Lung (tissue), 17 donors: ENCODE measurements at places on chromosomes 6 and 20.

DNA sequence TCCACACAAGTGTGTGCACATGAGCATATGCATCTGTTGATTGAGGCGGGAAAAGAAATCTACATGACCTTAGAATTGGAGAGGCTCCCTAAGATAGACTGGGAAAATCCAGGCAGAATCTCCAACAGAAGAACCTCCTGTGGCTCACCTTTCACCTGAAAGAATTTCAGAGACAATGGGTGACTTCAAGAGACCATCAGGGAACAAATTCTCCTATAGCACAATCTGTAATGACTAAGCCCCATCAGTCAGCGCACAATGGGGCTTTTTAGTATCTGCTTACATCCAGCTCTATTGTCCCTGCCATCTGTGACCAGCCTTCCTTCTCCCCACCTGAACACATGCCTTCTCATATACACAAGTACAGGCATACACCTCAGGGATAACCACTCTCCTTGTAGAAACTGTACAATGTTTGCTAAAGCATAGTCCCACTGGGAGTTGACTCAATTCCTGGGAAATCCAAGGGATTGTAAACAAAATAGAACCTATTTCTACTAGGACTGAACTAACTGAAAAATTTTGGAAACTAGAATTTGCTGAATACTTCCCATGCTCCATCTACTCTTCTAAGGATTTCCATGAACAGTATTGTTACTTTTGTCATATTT is 150.8 kb upstream of the STXBP5 start:
- DNase-seq, result no peak
- H3K4me1 ChIP-seq, result no peaks in the 10 kb centered on the region
- H3K4me3 ChIP-seq, result no peak overlapping the region
- H3K36me3 ChIP-seq, result no peaks in the 10 kb centered on the region
- no peak overlapping the region for H3K27ac ChIP-seq
- H3K27me3 ChIP-seq, result no peaks in the 10 kb centered on the region

DNA sequence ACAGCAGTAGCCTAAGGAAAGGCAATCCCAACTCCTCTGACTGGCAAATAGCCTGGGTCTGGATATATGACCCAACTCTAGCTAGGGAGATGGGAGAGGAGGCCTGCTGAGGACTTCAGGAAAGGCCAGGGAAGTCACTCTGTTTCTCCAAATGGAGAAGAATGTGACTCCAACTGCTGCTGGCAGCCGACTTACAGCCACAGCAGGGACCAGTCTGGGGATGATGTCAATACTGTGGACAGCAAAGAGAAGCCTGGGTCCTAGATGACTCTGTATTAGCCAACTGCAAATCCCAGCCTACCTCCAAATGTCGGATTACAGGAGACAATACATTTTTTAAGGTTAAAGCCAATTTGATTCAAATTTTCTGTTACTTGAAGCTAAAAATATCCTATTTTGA is 232.6 kb downstream of the FOXC1 start:
- no peak for DNase-seq
- H3K36me3 ChIP-seq, result no peaks in the 10 kb centered on the region
- no peak overlapping the region for H3K4me3 ChIP-seq

- H3K4me1 ChIP-seq, result no peaks in the 10 kb centered on the region
- H3K36me3 ChIP-seq, result peaks cover 24% of the 10 kb centered on the region
- H3K4me3 ChIP-seq, result no peak overlapping the region
- H3K27ac ChIP-seq, result no peak overlapping the region
- no peaks in the 10 kb centered on the region for H3K27me3 ChIP-seq
These were observed 29.5 kb downstream of the EEF1A1 start for GRCh38 chr6:73491377-73491776.

- DNase-seq, result no peak
- H3K4me1 ChIP-seq, result no peaks in the 10 kb centered on the region
- no peaks in the 10 kb centered on the region for H3K36me3 ChIP-seq
- no peaks in the 10 kb centered on the region for H3K27me3 ChIP-seq
- no peak overlapping the region for H3K27ac ChIP-seq
These were observed 5.8 kb upstream of the SLC52A3 start for GRCh38 chr20:774016-774659.

- H3K4me1 ChIP-seq, result peaks cover 16% of the 10 kb centered on the region
- no peaks in the 10 kb centered on the region for H3K27me3 ChIP-seq
- H3K27ac ChIP-seq, result no peak overlapping the region
- DNase-seq, result peak; percentile 20
These were observed 71.9 kb upstream of the TOP1 start for GRCh38 chr20:40956542-40957264.

- DNase-seq, result no peak
- no peak overlapping the region for H3K27ac ChIP-seq
- H3K4me3 ChIP-seq, result no peak overlapping the region
- H3K4me1 ChIP-seq, result no peaks in the 10 kb centered on the region
- H3K27me3 ChIP-seq, result no peaks in the 10 kb centered on the region
These were observed 54.2 kb downstream of the CNR1 start for GRCh38 chr6:88111991-88112390.

- H3K27ac ChIP-seq, result no peak overlapping the region
- H3K4me1 ChIP-seq, result peaks cover 5% of the 10 kb centered on the region
- H3K27me3 ChIP-seq, result no peaks in the 10 kb centered on the region
- no peaks in the 10 kb centered on the region for H3K36me3 ChIP-seq
- no peak overlapping the region for H3K4me3 ChIP-seq
These were observed 227.5 kb upstream of the MYLIP start for GRCh38 chr6:15901141-15902115.

- no peak overlapping the region for H3K27ac ChIP-seq
- H3K4me3 ChIP-seq, result no peak overlapping the region
- peak; percentile 72 for DNase-seq
- no peaks in the 10 kb centered on the region for H3K36me3 ChIP-seq
These were observed 82.4 kb upstream of the TAB2 start for GRCh38 chr6:149235130-149235561.

- H3K4me3 ChIP-seq, result no peak overlapping the region
- H3K27ac ChIP-seq, result no peak overlapping the region
- no peaks in the 10 kb centered on the region for H3K36me3 ChIP-seq
- no peak for DNase-seq
These were observed 172.1 kb upstream of the OLIG3 start for GRCh38 chr6:137666202-137666774.

- peaks cover 6% of the 10 kb centered on the region for H3K4me1 ChIP-seq
These were observed 87.8 kb downstream of the CARMIL1 start for GRCh38 chr6:25366903-25367545.

DNA sequence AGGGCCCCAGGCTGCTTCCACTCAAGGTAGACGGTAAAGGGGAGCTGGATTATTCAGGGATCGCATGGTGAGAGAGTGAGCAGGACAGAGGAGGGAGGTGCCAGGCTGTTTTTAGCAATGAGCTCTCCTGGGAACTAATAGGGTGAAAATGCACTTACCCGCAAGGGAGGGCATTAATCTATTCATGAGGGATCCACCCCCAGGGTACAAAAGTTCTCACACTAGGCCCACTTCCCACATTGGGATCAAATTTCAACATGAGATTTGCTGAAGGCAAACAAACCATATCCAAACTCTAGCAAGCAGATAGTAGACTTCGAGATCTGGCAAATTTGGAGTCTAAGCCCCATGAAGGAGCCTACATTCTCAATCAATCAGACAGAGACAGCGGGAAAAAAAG is 408.6 kb downstream of the RNF144B start:
- H3K36me3 ChIP-seq, result no peaks in the 10 kb centered on the region
- H3K4me3 ChIP-seq, result no peak overlapping the region
- H3K27ac ChIP-seq, result no peak overlapping the region
- H3K27me3 ChIP-seq, result no peaks in the 10 kb centered on the region
- no peak for DNase-seq
- H3K4me1 ChIP-seq, result no peaks in the 10 kb centered on the region

DNA sequence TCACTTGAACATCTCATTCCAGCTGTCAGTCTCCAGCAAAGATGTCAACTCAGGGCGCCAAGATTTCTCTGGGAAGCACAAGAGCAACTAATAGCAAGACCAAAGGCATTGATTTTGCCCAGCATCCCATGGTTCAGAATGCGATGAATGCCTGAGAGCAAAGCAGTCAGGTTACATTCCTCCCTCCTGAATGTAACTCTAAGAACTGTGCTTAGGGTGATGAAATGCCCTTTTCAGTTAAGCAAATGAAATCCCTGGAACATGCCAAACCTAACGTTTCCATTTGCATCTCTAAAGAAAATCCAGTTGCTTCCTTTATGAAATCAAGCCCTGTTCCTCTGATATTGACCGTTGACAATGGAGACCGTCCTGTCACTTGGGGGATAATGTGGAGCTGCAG is 224.0 kb upstream of the PLN start:
- H3K36me3 ChIP-seq, result no peaks in the 10 kb centered on the region
- no peak overlapping the region for H3K4me3 ChIP-seq
- H3K27me3 ChIP-seq, result no peaks in the 10 kb centered on the region
- no peaks in the 10 kb centered on the region for H3K4me1 ChIP-seq
- peak; percentile 26 for DNase-seq
- H3K27ac ChIP-seq, result no peak overlapping the region

DNA sequence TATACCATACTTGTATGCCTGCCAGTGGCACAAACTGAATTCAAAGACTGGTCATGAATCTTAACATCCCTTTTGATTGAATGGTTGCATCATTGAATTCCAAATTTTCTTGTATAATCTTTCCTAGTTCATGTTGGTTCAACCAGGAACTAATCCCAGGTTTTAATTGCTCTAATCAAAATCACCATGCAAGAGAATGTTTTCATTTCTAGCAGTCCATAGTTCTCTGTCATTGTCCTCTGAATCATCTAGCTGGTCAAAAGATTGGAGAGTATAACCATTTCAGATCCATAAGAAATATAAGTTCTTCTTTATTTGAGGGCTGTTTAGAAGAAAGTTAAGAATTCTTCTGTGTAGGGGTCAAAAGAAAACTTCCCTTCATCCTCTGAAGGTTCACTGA is 57.2 kb downstream of the ZNF292 start:
- no peaks in the 10 kb centered on the region for H3K36me3 ChIP-seq
- H3K27me3 ChIP-seq, result no peaks in the 10 kb centered on the region
- H3K4me1 ChIP-seq, result peaks cover 2% of the 10 kb centered on the region
- no peak overlapping the region for H3K27ac ChIP-seq
- no peak overlapping the region for H3K4me3 ChIP-seq
- DNase-seq, result no peak

DNA sequence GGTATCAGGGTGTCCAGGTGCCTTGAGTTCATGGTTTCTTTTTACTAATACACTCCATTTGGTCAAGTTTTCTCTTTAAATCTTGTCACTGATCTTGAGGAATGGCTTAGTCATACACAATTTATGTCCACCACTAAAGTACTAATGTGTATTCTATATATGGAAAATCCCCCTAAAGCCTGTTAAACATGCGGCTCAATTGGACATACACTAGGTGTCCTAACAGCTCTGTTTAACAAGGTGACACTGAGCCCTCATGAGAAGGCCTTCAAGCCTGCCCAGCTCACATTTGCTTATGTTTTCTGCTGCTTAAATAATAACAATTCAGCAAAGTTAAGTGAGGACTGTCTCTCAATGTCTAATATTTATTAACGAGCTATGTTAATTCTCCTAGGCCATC is 31.5 kb downstream of the PDE7B start:
- H3K4me3 ChIP-seq, result no peak overlapping the region
- no peaks in the 10 kb centered on the region for H3K27me3 ChIP-seq
- H3K36me3 ChIP-seq, result no peaks in the 10 kb centered on the region
- H3K27ac ChIP-seq, result no peak overlapping the region
- DNase-seq, result no peak

DNA sequence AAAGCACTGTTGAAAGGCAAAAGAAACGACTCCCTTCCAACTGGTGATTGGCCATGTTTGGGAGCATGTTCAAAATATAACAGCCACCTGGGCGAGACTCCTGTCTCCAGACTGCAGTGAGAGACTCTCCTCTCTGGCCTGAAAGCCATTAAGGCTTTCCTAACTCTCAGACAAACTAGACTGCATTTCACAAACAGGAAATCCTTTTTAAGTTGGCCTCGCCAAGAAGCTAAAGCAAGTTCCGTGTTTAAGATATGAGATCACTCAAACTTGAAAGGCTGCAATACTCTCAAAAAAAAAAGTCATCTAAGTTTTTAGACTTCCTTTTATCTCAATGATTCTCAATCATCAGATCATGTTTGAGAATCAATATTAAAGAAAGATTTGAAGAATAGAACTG is 117.0 kb downstream of the TFAP2A start:
- H3K27ac ChIP-seq, result no peak overlapping the region
- no peaks in the 10 kb centered on the region for H3K36me3 ChIP-seq
- H3K27me3 ChIP-seq, result no peaks in the 10 kb centered on the region
- no peak overlapping the region for H3K4me3 ChIP-seq
- H3K4me1 ChIP-seq, result no peaks in the 10 kb centered on the region
- DNase-seq, result no peak

- no peak overlapping the region for H3K27ac ChIP-seq
- no peaks in the 10 kb centered on the region for H3K4me1 ChIP-seq
- no peak for DNase-seq
- H3K27me3 ChIP-seq, result peaks cover 5% of the 10 kb centered on the region
- H3K4me3 ChIP-seq, result no peak overlapping the region
These were observed 10.4 kb upstream of the FKBPL start for GRCh38 chr6:32140420-32141046.
